ENCODE measurements at places on chromosomes 16 and 17.

GRCh38 chr17:45824475-45824874 is 20.2 kb upstream of the SPPL2C start:
- DNase-seq, result no peak

DNA sequence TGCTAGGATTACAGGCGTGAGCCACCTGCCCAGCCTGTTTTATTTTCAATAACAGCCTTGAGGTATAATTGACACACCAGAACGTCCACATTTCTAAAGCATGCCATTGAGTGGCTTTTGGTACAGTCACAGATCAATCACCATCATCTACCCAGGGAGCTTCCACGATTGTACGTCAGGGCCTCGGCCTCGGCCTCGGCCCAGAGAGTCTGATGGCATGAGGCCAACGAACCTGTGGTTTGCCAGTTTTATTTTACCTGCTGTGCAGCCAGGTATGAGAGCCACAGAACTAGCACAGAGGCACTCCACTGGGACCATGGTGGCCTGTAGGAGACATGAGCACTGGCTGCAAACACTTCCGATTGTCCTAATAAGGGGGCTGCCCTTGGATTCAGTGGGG is 8.3 kb downstream of the UBALD1 start:
- no peak for DNase-seq

- no peak for DNase-seq
These were observed 6.8 kb downstream of the UBALD2 start for GRCh38 chr17:76271669-76272540.

GRCh38 chr17:50111673-50112655 is 16.8 kb downstream of the PDK2 start:
- DNase-seq, result no peak

DNA sequence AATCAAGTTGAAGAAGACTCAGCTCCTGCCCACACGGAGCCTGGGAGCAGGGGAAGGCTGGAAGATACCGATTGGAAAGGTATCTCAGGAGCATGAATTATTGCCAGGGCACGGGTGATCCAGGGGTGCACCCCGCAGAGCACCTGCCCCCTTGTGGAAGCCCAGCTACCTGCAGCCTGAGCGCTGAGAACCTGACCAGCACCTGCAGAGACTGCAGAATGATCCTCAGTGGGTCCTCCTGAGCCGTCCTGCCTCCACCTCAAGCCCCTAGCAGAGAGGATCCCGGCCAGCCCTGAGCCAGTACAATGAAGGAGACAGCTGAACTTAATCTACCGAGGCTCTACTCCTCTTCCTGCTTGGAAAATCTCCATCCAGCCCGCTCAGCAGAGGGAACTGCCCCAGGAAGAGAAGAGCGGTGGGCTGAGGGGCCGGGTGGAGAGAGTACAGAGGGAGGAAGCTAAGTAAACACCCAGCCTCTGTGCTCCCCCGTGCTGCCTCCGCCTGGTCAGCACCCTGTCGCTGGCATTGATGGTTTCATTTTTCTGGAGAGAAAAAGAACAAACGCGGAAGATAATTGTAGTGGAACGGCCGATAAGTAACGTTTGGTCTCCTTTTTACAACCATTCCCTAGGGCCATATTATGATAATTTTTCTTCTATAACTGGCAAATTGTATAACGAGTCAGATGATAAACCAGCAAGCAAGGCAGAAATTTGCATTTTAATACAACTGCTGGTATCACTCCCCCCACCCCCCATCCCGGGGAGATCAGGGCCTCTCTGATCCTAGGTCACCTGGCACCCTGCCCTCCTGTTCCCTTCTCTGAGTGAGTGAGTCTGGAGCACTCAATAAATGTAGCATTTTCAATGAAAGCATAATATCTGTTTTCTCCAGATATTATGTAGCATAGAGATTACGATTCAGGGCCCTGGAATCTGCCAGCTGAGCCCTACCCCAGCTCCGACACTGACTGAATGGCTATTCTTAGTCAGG is 204.5 kb upstream of the RPL38 start:
- peak; percentile 7 for DNase-seq

- no peak for DNase-seq
These were observed 76.0 kb downstream of the CMIP start for GRCh38 chr16:81520560-81521135.

- no peak for DNase-seq
These were observed 110.1 kb downstream of the IRX3 start for GRCh38 chr16:54176376-54176901.

GRCh38 chr17:12769981-12770380 is 19.3 kb upstream of the ARHGAP44 start:
- no peak for DNase-seq

DNA sequence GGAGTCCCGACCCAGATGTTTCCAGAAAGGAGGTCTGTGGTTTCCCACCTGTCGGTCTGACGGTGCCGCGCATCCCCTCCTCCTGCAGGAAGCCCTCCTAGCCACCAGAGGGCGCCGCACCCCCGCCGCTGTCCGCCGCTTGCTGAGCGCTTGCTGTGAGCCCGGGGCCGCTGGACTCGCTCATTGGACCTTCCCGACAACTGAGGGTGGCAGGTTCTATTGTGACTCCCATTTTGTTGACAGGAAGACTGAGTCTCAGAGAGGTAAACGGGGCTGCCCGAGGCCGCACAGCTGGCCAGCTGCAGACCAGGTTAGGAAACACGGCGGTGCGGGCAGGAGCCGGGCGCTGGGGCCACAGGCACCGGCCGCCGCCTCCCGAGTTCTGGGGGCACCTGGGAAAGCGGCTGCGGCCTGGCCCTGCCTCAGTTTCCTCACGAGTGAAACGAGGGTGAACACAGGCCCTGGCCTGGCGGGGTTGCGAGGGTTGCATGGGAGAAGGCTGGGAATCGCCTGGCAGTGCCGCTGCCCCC is 191.1 kb upstream of the CIBAR2 start:
- DNase-seq, result peak; percentile 54

- DNase-seq, result no peak
These were observed 533 bp downstream of the SLC6A4 start for GRCh38 chr17:30234964-30235363.

GRCh38 chr17:1690544-1691221 is 6.0 kb upstream of the PRPF8 start:
- no peak for DNase-seq

- no peak for DNase-seq
These were observed 355.1 kb upstream of the MON1B start for GRCh38 chr16:76835779-76836300.

DNA sequence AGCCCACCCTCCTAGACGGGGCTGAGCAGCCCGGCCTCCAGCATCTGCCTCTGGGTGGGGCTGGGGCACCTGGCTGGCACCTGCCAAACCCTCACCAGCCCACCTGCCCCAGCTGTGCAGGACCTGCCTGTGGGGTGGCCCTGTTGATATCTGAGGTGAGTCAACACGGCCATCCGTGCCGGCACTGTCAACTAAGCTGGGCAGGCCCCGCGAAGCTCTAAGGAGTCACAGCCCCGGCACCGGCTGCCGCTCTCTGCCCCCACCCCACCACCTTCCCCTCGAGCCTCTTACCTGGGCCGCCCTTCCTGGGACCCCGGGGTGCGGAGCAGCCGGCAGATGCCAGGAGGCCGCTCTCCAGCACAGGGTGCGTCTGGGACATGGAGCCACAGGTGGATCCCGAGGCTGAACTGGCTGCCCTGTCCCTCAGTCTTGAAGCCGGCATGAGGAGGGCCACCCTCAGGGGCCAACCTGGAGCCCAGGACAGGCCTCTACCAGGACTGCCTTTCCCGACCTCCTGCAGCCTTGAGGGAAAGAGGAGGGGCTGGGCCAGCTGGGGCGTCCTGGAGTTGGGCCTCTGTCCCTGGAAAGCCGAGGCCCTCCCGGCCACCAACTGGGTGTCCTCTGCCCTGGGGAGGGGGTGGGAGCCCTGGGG is 515 bp downstream of the CBFA2T3 start:
- no peak for DNase-seq

DNA sequence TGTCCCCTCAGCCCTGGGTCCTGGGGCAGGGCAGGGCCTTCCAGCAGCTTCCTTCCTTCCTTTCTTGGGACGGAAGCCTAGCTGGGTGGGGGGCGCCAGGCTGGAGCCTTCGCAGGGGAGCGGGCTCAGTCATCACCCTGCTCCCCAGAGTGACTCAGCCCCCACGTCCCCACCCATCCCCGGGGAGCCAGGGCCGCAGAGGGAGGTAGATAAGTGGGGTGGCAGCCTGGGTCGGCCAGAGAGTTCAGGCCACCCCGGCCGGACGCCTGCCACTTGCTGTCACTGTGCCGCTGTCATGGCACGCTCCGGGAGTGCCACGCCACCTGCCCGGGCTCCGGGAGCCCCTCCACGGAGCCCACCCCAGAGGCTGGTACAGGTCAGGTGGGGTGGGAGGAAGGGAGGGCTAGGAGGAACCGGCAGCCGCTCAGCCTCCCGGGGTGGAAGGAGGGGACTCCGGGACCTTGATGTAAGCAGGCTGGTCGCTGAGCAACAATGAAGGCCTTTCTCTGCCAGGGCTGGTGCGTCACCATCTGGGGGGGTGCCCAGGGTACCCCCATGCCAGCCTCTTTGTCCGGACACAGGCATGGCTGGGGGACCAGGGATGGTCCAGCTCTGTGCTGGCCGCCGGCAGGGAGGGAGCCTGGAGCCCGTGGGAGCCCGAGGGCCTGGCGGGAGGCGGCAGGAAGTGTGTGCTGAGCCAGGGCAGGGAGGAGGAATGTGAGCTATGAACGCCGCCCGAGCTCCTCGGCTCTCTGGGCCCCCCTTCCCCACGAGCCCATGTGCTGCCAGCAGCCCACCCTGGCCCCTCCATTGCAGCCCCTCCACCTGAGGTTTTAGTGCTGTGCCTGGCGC is 6.6 kb downstream of the NHERF2 start:
- no peak for DNase-seq

DNA sequence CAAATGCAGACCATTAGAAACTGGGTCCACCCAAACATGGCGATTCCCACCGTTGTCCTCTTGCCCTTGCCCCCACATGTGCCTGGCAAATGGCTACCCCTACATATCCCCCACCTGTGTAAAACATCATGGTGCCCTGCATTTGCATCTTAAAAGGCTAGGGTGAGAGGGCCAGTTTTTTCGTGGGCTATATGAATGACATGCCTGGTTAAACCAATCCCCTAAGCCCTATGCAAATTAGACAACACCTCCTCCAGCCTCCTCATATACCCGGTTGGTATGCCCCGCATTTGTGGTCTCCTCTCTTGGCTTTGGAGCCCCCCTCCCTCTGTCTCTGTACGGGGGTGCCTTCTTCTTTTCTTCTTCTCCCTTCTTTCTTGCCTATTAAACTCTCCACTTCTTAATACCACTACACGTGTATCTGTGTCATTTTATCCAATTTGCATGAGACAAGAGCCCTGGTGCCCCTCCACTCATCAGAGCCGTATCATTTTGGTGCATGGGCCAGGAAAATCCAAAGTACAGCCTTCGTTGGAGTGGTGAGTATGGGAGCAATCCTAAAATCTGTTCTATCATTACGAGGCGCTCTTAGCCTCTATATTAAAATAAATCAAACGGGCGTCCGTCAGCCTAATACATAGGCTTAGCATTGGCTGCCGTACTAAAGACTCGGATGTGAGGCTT is 30.1 kb downstream of the QPRT start:
- no peak for DNase-seq

- no peak for DNase-seq
These were observed 10.6 kb downstream of the PEMT start for GRCh38 chr17:17580662-17581470.

Data from HAP-1 (cell line).